SIG-M5 (cell line): ENCODE measurements at places on chromosomes 3 and 15.

DNA sequence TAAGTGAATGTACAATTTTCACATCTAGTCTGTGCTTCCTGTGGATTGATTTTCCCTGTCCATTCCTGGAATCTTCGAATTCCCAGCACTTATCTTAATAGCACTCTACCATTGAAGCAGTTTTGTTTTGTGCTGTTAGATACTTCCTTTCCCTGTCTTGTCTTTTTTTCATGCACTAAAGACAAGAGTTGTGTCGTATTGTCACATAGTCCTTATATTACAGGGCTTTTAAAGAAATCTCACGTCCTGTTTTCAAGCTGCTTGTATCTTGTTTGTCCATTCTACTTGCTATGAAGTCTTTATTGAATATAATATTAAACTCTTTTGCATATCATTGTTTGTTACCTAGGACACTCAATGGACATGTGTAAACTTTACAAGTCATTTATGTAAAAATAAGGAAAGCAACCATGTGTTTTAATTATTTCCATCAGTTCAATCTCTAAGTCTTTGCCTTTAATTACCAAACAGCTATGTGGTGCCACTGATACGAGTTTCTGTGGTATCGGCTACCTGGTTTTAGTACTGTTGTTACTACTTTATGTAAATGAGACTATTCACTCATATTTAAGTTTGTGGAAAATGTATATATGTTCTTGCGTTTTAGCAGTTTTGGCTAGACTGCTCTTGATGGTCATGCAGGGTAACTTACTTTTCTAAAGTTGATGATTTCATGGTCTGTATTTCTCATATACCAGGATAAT is 10.3 kb downstream of the PIK3CA start:
- DNase-seq: no peak

DNA sequence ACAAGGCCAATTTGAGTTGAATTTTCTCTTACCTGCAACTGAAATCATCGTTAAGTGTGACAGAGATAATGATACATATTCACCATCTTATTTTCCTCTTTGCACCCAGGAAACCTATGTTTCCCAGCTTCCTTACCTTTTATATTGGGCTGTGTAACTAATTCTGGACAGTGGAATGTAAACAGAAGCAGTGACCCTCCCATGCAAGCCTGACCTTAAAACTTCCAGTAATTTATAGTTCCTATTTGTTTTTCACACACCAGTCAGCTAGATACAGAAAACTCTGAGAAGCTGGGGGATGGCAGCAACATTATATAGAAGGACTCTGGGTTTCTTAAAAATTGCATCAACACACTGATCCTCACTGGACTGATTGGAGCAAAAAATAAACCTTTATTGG is 4.5 kb upstream of the ZNF280D start:
- DNase-seq: no peak

- no peak for DNase-seq
Observed at GRCh38 chr15:90449206-90449735, 61.2 kb downstream of the IQGAP1 start.

DNA sequence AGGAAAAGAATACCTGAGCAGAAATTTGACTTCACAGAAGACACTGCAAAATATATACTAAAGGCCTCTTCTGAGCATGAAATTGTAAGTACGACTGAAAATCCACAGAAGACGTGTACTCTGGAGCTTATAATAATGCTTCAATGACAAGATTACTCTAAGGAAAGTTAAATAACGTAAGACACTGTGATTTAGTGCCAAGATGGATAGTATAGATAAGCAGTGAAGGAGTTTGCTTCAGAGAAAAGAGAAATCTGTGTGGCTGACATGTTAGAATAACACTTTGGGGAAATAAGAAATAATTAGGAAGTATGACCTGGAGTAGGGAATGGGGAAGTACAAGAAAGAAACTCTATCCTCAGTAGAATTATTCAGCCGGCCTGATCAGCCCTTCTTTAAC is 28.9 kb downstream of the ALDH1A2 start:
- no peak for DNase-seq

DNA sequence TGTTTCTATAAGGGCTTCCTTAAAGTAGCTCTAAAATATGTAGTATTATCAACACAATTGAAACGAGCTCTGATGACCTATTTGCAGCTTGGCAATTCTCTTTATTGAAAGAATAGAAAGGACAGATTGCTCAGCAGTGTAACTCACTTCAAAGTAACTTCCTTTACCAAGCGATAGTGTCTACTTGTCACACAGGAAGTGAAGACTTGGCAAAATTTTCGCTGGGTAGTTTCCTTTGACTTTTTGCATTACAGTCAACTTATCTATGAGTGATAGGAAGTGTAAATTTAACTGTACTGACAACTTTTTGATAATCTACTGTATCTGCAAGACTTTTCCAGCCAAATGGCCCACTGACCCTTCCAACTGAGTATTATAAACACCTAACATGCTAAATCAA is 22.8 kb downstream of the SLC9A9 start:
- DNase-seq: no peak

GRCh38 chr3:171548917-171549316 is 88.7 kb upstream of the TNIK start:
- no peak for DNase-seq

- no peak for DNase-seq
Observed at GRCh38 chr3:86303935-86304334, 687.0 kb downstream of the VGLL3 start.

DNA sequence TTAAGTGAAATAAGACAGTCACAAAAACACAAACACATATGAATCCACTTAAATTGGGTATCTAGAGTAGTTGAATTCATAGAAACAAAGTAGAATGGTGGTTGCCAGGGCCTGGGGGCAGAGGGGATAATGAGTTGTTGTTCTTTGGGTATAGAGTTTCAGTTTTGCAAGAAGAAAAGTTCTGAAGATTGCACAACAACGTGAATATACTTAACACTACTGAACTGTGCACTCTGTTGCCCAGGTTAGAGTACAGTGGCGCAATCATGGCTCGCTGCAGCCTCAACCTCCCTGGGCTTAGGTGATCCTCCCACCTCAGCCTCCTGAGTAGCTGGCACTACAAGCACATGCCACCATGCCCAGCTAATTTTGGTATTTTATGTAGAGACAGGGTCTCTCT is 14.9 kb downstream of the GRAMD2A start:
- DNase-seq: no peak

DNA sequence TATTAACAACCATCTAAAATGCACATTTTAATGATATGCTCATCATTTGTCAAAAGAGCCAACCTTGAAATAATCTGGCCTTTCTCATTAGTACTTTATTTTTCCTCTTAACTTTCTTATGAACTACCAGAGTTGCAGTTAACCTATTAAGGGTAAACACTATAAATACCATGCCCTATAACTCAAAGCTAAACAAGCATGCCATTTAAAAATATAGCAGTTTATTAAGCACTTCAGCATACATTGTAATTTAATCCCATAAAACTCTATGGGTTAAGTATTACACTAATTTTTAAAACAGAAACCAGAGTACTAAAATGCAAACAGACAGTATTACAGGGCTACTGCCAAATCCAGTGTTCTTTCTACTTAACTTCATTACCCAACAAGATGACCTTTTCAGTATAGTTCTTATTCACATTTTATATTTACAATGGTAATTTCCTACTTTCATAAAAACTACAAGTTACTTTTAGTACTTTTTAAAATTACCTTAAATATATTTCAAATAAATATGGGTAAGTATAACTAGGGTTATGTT is 11.8 kb downstream of the NPTN start:
- no peak for DNase-seq

- DNase-seq: no peak
Observed at GRCh38 chr3:127790882-127791183, 31.5 kb downstream of the MGLL start.

GRCh38 chr3:153096731-153097131 is 65.3 kb upstream of the RAP2B start:
- DNase-seq: no peak

- no peak for DNase-seq
Observed at GRCh38 chr3:125072749-125073389, 17.1 kb upstream of the HEG1 start.

- no peak for DNase-seq
Observed at GRCh38 chr3:30702828-30703397, 96.5 kb downstream of the TGFBR2 start.

DNA sequence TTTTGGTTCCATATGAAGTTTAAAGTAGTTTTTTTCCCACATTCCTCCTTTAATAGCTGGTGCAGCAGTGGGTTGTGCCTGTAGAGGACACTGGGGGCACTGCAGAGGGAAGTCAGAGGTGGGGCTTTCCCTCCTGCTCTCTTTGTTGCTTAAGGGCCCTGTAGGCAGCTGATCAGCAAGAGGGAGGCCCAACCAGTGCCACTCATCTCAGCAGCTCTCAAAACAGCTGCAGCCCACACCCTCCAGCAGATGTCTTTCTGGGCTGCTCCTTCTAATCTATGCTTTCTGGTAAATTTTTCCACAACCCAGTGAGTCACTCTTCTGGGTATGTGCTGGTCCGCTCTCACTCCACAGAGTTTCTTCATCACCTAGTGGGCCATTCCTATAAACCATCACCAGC is 263.8 kb downstream of the FEZF2 start:
- DNase-seq: no peak
